ENCODE measurements at places on chromosomes 5 and 9. TPM values are rescaled to one million over a fixed set of nuclear protein-coding genes. Genes with fewer than 3 reads are reported as not detected.

Gene SCGB3A2
- not detected for polyA plus RNA-seq

Gene GDF9
- polyA plus RNA-seq, result 1.0 TPM

Gene FAM153A
- polyA plus RNA-seq, result 7.3 TPM

Gene IL5
- not detected for polyA plus RNA-seq

Gene PNPLA7
- 0.70 TPM for polyA plus RNA-seq

Gene CRHBP
- polyA plus RNA-seq, result 13.4 TPM

Gene FIBCD1
- polyA plus RNA-seq, result 26.6 TPM

Gene GABRA6
- not detected for polyA plus RNA-seq

Gene STK32A
- polyA plus RNA-seq, result 8.8 TPM

Gene CCT5
- 81.3 TPM for polyA plus RNA-seq

Gene ADAMTSL1
- 9.9 TPM for polyA plus RNA-seq

Gene FUT7
- polyA plus RNA-seq, result not detected

Gene SPATA31C1
- polyA plus RNA-seq, result not detected

Gene PCDHA8
- polyA plus RNA-seq, result 0.16 TPM

Gene FOXD4
- not detected for polyA plus RNA-seq

Gene GPR150
- polyA plus RNA-seq, result 0.40 TPM

Gene OR13J1
- not detected for polyA plus RNA-seq

Gene KIAA0825
- polyA plus RNA-seq, result 0.64 TPM

Gene FBP2
- 0.15 TPM for polyA plus RNA-seq

Gene ASPN
- 2.8 TPM for polyA plus RNA-seq

Gene SH2D3C
- 19.1 TPM for polyA plus RNA-seq

Gene AHRR
- polyA plus RNA-seq, result 0.55 TPM

Gene PHYHD1
- 64.9 TPM for polyA plus RNA-seq

Gene KIF4B
- not detected for polyA plus RNA-seq

Gene PCDHGB4
- polyA plus RNA-seq, result 2.2 TPM

Gene COL15A1
- polyA plus RNA-seq, result 111 TPM

Gene IFT74
- 15.1 TPM for polyA plus RNA-seq

Gene PCDHGA3
- polyA plus RNA-seq, result 0.27 TPM

Gene PKD2L2
- 0.17 TPM for polyA plus RNA-seq

Gene ADAMTS19
- polyA plus RNA-seq, result 2.9 TPM

Gene RCL1
- 22.6 TPM for polyA plus RNA-seq

Gene STPG3
- polyA plus RNA-seq, result 0.32 TPM

Gene PFN3
- not detected for polyA plus RNA-seq

Gene LRRTM2
- 0.08 TPM for polyA plus RNA-seq

Gene TBC1D13
- polyA plus RNA-seq, result 27.1 TPM

Gene NUTM2G
- polyA plus RNA-seq, result not detected

Gene TMEM267
- polyA plus RNA-seq, result 7.3 TPM

Gene LHX3
- polyA plus RNA-seq, result not detected

Gene EIF4EBP3
- 158 TPM for polyA plus RNA-seq

Gene CCIN
- 0.32 TPM for polyA plus RNA-seq

Gene ITGA2
- 1.8 TPM for polyA plus RNA-seq

Gene ANKRD34B
- polyA plus RNA-seq, result 0.04 TPM

Gene RPS23
- polyA plus RNA-seq, result 1,703 TPM

Gene NMUR2
- not detected for polyA plus RNA-seq

Gene TAS2R1
- polyA plus RNA-seq, result not detected

Gene OTP
- not detected for polyA plus RNA-seq

Gene RICTOR
- polyA plus RNA-seq, result 10.2 TPM

Gene IFNA13
- not detected for polyA plus RNA-seq

Gene NKD2
- 0.92 TPM for polyA plus RNA-seq

Gene DEPDC1B
- 0.08 TPM for polyA plus RNA-seq

Gene RLN2
- not detected for polyA plus RNA-seq

Gene GPR21
- polyA plus RNA-seq, result 0.22 TPM

Gene NCS1
- 21.8 TPM for polyA plus RNA-seq

Gene DOCK8
- 13.7 TPM for polyA plus RNA-seq
